Activated T-helper 1 cell treated with Interleukin-2 at 50 U/mL for 16 hours (primary cell): ENCODE measurements at places on chromosomes 12 and 14.
A peak's percentile ranks its signal among the peaks of the same experiment; 100 is the strongest.

DNA sequence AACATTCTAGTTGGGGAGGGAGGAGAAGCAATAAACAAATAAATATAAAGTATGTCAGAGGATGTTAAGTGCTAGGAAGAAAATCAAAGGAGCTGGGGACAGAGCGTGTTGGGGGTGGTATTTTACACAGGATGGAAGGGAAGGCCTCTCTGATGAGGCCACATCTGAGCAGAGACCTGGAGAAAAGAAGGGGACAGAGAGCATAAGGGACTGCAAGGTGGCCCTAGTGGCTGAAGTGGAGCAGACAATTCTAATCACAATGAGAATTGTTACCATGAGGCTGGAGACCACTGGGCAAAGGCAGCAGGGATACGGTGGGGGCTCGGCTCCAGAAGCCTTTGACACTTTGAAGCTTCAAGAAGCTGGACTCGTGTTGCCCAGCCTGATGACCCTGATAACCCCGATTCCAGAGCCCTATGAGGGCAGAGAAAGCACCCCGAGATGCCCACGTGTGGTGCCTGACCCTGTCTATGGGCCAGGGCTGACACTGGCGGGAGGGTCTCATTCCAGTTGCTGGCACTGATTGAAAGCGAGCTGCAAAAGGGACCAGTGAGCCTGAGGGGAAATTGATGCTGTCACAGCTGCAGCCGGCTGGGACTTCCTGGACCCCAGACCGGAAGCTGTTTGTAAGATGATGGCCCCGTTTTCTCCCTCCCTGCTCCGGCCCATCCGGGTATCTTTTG lies 169.1 kb downstream of the RBM19 start:
- no peak for DNase-seq

DNA sequence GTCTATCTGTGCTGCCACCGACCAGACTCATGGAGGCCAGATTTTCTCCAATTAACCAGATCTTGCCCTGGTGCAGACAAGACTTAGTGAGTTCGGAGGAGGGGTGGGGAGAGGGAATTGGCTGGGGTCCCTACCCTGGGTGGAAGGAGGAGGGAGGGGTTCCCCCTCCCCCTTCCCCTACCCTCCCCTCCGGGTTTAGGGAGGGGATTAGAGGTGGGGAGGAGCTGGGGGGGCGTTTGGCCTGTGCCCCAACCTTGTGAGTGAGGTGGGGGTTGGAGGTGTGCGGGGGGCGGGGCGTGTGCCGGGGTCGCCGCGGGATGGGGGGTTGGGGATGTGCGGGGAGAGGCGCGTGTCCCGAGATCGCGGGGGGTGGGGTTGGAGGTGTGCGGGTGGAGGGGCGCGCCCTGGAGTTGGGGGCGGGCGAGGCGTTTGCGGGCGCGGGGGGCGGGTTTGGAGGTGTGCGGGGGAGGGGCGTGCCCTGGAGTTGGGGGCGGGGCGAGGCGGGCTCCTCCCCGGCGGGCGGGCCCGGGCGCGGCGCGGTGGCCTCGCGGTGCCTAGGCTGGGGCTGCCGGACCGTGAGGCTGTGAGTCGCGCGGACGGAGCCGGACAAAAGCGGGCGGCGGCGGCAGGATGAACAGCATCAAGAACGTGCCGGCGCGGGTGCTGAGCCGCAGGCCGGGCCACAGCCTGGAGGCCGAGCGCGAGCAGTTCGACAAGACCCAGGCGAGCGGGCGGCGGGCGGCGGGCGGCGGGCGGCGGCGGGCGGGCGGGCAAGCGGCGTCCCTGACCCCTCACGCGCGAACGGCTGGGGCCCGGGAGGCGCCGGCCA lies at the start of gene HIP1R:
Gene HIP1R (plus strand): TSS at position 537 of the 829 bp plus-strand sequence. CDS start 94 bp downstream, at position 631.
- DNase-seq: peak; percentile 40

DNA sequence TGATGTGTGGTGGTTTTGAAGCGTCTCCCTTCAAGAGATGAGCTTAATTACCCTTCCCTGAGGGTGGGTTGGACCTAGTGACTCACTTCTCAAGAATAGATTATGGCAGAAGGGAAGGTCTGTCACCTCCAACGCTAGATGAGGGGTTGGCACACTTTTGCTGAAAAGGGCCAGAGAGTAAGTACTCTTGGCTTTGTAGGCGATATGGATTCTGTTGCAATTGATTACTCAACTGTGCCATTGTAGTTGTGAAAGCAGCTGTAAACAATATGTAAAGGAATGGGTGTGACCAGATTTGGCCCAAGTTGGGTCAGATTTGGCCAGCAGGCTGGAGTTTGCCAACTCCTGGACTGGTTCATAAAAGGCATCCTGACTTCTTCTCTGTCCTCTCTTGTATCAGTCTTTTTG lies 53.3 kb downstream of the SMIM41 start:
- DNase-seq: no peak

DNA sequence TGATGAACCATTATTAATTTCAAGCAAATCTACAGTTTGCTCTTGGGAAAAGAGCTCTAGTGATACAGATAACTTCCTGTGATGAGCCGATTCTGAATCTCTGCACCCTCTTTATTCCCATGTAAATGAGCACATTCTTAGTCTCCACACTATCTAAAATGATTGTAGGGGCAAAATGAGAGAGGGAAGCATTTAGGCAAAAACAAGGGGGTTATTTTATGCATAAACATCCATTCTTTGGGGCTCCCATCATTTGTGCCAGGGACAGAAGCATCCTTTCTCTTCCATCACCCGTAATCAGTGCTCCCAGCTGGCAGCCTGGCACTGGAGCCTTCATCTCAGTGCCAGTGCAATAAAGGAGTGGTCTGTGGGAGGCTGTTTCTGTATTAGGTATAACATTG lies 1.7 kb upstream of the GPD1 start:
- DNase-seq: no peak

GRCh38 chr14:72812292-72812851 lies 81.5 kb downstream of the DPF3 start:
- no peak for DNase-seq

DNA sequence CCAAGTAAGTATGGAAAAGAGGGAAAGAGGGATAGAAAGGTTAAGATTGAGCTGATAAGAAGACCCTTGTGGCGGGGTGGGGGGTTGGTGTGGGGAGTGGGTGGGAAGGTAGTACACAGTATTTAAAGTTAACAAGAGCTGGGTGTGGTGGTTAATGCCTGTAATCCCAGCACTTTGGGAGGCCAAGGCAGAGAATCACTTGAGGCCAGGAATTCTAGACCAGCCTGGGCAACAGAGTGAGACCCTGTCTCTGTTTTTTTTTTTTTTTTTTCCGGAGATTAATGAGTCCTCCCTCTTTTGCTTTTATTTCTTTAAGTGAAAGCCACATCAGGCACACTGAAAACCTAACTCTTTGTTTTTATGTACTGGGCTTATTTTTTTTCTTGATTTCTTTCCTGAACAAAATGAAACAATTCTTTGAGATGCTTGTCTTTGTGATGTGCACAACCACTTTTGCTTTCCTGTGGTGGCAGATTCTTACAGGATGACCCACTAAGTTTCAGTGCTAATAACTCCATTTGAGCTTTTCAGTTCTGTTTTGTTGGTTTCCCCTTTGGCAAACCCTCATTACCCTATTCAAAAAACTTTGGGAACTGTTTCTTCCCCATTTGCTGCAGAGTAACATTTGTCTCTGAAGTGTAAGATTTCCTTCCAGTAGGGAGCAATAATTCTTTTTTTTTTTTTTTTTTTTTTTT lies 54.8 kb downstream of the WNK1 start:
- DNase-seq: no peak

- DNase-seq: no peak
These were observed 63.9 kb downstream of the FUT8 start for GRCh38 chr14:65476273-65476941.

- DNase-seq: peak; percentile 38
These were observed 479 bp downstream of the GPR135 start for GRCh38 chr14:59464486-59465315.

- no peak for DNase-seq
These were observed 138.5 kb upstream of the SRRM4 start for GRCh38 chr12:118842866-118843265.

DNA sequence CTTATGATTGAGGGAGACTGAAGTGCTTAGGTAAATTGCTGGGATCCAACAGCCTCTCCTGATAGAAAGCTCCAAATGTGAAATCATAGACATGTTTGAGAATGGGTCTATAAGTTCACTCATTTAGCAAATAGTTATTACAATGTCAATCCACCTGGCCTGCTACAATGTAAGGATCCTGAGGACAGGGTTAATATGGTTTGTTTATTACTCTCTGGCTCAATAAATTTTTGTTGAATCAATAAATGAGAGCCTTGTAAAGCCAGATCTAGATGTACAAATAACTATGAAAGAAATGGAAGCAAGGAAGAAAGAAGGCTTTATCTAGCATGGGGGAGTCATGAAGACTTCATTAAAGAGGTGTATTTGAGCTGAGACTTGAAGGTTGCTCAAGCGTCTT lies 165.6 kb upstream of the IGF1 start:
- DNase-seq: no peak

DNA sequence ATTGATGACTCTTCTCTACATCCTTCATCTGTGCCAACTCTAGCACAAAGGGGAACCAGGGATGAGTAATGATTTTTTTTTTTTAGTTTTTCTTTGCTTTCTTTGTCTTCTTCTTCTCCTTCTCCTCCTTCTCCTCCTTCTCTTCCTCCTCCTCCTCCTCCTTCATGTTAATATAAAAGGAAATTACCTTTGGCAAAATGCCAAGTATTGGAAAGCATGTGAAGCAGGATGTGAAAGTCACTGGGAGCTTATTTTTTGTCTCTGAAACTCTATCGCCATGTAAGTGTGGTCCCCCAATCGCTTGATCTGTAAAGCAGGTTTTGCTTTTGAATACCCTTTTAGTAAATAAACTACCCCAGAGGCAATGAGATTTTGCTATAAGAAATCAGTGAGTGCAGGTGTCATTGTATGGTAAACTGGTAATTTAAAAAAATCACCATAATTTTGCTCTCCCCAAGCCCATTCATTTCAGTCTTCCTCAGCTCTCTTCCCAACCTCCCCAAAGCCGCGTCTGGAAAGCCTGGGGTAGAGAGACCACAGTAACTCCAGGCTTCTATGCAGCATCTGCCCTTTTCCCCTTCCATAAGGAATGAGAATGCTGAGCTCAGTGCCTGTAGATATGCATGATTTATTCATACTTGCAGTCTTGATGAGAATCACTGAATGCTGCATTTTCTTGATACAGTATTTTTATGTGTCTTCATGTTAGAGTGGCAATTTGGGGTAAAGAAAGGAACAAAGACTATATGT lies 388.7 kb downstream of the TMEM117 start:
- no peak for DNase-seq

DNA sequence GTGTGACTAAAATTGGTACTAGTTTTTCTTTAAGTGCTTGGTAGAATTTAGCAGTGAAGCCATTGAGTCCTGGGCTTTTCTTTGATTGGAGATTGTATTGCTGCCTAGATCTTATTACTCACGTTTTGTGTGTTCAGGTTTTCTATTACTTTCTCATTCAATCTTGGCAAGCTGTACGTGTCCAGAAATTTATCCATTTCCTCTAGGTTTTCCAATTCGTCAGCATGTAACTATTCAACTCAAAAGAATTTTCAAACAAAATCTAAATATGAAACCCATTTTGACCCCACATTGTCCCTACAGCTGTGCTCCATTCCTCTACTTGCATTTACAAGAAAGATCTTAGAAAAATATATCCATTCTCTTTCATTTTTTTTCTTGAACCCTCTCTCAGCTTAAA lies 1613.4 kb upstream of the SEL1L start:
- no peak for DNase-seq

GRCh38 chr12:62448436-62448835 lies 18.2 kb upstream of the MON2 start:
- no peak for DNase-seq

- DNase-seq: no peak
These were observed 72.5 kb downstream of the LGMN start for GRCh38 chr14:92675976-92676375.

- no peak for DNase-seq
These were observed 941 bp downstream of the ZDHHC17 start for GRCh38 chr12:76764856-76765255.

GRCh38 chr12:76641073-76641472 lies 81.5 kb upstream of the OSBPL8 start:
- DNase-seq: no peak

GRCh38 chr12:112184056-112184887 lies 58.9 kb downstream of the TRAFD1 start:
- DNase-seq: no peak

GRCh38 chr12:68796399-68796798 lies 11.6 kb upstream of the MDM2 start:
- DNase-seq: no peak

GRCh38 chr12:116332705-116333380 lies 55.4 kb upstream of the MED13L start:
- no peak for DNase-seq

DNA sequence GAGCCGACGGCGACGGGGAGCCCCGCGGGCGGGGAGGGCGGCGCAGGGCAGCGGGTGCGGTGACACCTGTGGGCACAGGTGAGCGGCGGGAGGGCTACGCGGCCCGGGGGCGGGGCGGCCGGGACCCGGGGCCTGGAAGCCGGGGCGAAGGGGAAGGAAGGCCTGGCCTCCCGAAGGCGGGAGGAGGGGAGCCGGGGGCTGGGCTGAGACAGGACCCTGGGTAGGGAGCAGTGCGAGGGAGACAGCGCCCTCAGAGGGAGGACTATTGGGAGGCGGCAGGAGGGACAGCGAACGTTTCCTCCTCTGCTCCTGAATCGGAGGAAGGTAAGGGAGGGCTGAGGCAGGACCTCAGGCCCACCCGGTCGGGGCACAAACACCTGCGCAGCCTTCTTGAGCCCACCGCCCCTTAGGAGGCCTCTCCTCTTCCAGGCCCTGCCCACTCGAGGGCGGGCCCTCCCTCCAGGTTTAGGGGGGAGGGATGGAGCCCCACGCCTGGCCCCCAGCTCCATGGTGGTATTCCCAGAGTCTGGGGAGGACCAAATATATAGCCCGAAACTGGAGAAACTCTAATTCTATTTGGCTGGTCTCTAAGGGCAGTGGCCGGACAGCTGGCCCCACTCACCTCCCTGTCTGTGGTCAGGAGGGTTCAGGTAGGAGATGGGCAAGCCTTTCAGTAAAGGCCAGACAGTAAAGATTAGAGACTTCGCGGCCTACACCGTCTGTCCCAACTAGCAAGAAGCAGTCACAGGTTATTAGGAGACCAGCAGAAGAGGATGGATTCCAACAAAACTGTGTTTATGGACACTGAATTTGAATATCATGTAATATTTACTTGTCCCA lies 509 bp downstream of the PLEKHG6 start:
- DNase-seq: no peak
